ENCODE measurements at places on chromosomes 2 and 18.
A peak's percentile ranks its signal among the peaks of the same experiment; 100 is the strongest.

DNA sequence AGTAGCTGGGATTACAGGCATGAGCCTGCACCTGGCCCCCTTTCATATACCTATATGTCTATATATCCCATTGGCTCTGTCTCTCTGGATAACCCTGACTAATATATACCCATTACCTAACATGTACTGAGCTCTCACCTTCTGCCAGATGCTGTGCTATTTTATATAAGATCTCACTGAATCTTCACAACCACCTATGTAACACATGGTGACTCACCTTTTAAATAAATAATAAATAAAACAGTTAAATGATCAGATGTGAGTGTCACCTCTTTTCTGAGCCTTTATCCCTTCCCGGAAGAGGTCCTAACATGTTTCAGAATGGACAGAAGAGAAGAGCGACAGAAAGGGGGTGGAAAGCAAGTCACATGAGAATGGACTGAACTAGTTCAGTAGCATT lies 123.1 kb downstream of the SPIRE1 start:
- no peak for DNase-seq

DNA sequence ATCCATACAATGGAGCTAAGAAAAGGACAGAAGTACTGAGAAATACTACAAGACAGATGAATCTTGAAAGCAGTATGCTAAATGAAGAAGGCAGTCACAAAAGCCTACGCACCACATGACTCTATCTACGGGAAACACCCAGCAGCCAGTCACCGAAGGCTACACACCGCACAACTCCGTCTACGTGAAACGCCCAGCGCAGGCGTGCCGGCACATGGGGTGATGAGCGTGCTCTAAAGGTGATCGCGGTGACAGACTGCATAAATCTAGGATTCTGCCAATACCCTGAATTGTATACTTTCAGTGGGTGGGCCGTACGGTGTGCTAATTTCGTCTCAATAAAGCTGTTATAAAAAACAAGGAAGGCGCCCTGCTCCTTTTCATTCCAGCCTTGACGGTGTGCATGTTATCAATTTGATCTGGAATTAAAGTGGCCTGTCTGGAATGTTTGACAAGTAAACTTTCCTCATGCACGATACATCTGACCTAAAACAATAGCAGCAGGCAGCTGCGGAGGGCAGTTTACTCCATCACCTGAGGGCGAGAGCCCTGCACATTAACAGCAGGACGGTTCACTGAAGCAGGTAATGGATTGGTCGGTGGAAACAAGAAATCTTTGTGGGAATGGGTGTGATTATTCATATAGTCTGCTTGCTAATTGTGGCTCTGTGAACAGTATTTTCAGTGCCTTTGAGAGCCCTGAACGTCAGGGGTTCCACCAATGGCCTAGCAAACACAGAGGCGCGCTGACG lies 86.2 kb upstream of the SALL3 start:
- no peak for DNase-seq

- peak; percentile 80 for DNase-seq
Measured at GRCh38 chr2:28390241-28390745, 2.4 kb upstream of the FOSL2 start.

DNA sequence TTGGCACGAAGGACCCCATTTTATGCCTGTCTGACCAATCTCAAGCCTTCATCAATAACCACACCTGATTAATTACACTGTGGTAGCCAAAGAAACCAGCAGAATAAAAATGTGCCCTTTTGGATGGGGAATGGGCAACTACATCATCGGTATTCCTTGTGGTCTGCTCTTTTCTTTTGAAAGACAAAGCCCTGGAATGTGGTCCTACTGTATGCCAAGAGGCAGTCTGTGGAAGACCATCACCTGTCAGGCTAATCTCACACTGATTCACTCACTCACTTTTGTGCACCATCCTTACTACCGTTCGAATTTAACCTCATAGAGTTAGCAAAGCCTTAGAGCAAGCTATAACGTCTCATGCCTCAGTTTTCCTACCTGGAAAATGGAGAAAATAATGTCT lies 275.2 kb upstream of the LRRTM1 start:
- DNase-seq: no peak

DNA sequence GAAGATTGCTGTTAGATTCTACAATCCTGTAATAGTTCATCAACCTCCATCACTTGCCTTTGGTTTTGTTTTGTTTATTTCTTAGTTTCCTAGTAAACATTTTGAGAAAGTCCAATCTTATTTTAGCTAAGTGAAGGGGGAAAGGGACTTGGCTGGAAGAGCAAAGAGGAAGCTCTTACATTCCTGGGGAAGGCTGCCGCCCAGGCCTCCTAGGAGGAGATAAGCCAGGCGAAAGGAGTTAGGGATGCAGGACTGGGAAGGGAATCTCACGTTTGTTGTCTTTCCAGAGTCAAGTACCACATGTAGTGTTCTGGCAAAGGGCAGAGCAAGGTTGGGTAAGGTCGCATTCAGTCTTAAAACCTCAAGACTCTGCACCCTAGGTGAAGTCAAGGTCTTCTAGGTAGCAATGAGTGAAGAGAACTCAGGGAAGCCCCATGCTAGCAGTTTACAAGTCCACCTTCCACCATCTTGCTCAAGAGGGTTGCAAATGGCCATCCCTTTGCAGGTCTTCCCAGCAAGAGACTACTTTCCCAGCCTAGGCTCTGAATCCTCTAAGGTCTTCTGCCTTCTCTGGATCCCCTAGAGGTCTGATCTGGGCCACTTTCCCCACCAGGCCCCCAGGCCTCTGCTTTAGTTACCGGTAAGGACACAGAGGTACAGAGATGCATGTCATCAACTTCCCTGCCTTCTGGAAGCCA lies 320.7 kb downstream of the CYP26B1 start:
- DNase-seq: no peak

DNA sequence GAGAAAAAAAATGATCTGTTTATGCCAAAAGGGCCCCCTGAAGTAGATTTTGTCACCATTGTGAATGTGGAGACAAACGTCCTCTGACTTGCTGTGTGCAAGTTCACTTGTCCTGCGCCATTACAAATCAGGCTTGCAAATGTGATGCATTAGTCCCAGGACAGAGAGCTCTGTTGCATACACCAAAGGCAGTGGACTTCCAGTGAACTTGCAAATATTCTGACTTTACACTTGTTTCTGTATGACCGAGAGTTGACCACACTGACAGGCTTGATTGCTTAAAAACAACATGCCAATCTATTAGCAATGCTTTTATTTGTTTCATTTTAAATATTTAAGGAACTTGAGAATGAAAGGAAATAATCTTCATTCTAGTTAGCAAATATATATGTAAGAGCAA lies 293.2 kb downstream of the PLCL1 start:
- no peak for DNase-seq

DNA sequence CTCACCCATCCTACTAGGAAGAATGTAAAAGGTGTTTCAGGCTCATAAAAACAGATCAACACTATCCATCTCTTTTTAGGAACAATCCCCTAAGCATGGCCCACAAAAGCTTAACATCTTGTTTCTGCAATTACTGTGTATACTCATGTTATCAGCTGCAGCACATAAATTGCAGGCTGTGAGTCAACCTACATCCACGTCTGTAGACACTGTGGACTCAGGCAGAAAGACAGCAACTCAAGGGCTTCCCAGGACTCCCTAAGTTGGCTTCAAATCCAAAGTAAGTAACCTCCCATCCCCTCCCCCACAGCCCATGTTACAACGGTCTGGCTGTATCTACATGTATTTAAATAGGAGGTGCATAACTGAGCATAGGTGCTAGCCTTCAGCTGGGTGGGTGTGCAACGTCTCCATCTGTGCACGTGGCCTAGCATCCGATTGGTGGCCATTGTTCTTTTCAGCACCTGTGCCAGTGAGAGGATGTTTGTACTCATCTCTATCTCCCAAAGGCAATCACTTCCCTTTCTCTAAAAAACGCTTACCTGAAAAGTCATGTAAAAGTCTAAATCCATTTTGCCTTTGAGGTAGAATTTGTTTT lies 30.1 kb downstream of the UXS1 start:
- DNase-seq: no peak

Data from type B pancreatic cell (in vitro differentiated cells).